ENCODE measurements at places on chromosomes 5 and 9.

DNA sequence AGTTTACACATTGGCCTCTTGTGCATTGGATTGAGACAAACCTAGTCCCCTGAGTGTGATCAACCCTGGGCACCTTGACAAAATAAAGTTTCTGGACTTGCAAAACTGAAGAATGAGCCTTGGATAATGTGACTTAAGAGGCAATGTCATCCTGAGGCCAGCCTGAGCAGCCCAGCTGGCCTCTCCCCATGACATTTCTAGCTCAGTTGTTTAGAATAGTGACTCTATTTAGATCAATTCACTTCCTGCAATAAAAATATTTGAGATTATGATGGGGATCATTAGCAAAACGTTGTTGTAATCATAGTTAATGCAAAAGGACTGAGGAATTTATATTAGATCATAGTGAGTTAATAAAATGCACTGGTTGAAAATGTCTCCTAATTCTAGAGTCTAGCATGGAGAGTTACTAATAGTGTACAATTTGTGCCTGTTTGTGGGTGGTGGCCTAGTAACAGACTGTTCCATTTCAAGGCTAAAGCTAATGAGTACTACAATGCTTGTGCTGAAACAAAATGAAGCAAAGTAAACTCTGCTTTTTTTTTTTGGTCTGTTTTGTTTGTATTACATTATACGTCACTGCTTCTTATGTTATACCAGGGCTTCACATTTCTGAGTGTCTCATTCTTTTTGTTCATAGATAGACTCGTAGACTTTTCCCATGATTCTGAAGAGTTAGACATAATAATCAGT lies 10.9 kb upstream of the RHOBTB3 start:
- DNase-seq: no peak

- no peak for DNase-seq
Measured at GRCh38 chr5:67301285-67301903, 104.8 kb upstream of the CD180 start.

- DNase-seq: no peak
Measured at GRCh38 chr9:96502539-96503373, 52.8 kb downstream of the HABP4 start.

DNA sequence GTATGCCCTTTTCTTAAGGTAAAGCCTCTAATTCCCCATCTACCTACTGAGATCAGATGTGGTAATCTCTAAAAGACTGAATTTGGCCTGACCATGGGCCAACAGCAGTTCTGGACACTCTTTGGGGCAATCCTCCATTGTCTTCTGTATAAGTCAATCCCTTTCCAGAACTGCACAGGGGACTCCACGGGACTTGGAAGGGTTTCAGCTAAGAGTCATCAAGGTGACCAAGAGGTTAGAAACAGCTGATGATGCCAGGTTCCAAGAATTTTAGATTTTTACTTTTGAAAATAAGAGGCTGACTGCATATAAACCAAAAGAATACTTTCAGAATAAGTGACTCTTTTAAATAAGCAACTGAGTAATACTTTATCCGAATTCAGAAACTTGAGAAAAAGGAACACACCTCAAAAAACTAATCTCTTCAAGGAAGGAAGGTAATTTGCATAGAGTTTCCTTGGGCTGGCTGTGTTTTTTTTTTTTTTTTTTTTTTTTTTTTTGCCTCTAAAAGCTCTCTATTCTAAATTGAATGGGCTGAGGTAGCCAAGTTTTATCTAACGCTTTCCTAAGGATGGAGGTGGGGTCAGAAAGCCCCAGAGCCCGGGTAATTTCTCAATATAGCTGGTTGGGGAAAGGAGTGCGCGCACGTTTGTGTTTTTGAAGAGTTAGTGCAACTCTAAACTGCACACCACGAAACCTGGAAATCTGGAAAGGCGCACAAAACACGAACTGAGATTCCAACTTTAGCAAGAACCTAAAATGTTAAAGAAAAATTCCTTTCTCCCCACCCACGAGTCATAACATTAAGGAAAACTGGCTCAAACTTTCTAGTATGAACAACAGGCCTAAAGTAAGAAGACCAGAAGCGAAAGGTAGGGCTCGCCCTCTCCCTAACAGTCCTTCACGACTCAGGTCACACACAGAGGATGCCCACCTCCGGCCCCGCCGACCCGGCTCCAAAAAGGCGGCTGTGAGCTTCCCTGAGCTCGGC lies 1.3 kb downstream of the VCP start:
- DNase-seq: peak; percentile 50

DNA sequence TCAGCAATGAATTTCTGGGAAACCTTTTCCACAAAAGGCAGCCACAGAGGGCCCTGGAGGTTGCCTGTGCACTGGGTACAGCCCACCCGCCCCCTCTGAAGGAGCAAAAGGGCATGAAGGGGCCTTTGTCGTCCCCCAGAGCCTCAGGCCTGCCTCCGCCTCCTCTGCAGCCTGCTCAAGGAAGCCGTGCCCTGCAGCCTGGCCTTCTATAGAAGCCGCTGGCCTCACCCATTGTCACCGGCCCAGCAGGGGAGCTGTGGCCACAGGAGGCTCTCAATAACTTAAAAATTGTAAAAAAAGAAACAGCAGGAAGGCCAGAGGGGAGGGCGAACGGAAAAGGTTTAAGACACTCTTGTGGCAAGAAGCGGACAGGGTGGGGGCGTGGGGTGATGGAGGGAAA lies 213.3 kb downstream of the IRX2 start:
- DNase-seq: no peak

GRCh38 chr5:36392818-36393217 lies 91.1 kb upstream of the RANBP3L start:
- DNase-seq: no peak

DNA sequence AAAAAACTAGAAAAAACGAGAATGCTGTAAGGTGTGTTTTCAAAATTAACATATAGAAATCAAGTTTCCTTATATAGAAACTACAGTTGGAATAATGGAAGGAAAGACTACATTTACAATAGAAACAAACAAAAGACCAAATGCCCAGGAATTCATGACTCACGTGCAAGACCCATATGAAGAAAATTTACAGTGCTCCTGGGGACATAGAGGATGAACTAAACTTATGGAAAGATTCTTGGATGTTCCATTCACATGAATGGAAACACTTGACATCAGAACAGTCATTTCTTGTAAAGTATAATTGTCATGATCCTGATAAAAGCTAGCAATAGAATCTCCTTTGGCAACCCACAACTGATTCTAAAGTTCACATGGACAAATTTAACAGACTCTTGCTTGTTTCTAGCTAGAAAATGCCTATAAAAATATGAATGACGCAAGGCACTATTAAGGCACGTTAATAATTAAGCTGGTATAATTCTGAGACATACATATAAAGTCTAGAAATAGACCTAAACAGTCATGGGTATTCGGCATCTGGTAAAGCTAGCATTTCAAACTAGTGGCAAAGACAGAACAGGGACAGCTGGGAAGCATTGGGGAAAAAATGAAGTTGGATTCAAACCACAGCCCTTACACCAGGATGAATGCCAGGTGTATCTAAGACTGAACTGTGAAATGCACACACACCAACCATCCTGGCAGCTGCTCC lies 5.1 kb upstream of the ZFP62 start:
- DNase-seq: no peak

- no peak for DNase-seq
Measured at GRCh38 chr9:38185647-38186403, 116.8 kb upstream of the SHB start.

GRCh38 chr9:80028501-80028900 lies 456.7 kb downstream of the TLE4 start:
- no peak for DNase-seq

DNA sequence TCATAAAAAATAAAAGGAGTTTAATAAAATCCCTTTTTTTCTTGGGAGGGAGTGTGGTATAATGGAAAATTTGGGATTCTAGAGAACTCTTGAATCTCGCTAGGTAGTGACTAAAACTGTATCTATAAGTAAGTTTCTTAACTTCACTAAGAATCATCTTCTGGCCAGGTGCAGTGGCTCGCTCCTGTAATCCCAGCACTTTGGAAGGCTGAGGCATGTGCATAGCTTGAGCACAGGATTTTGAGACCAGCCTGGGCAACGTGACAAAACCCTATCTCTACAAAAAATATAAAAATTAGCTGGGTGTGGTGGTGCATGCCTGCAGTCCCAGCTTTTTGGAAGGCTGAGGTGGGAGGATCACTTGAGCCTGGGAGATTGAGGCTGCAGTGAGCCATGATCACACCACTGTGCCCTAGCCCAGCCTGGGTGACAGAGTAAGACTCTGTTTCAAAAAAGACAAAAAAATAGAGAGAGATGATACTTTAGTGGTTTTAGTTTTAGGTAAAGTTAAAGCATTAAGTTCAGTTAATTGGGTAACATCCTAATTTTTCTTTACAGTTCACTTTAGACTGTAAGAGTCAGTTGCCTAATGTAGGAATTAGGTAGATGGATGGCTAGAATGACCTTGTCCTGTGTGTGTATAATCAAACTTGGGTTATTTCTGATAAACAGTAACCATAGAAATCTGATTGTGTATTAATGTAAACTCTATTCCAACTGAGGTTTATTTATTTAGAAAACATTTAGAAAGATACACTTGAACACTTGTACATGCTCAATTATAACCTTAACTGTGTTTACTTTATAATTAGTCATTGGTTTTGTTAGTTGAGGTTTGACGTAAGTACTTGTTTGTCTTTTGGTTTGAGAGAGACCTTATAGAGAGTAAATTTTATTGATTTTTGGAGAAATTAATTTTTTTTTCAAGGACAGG lies 17.8 kb downstream of the UNC13B start:
- DNase-seq: no peak

DNA sequence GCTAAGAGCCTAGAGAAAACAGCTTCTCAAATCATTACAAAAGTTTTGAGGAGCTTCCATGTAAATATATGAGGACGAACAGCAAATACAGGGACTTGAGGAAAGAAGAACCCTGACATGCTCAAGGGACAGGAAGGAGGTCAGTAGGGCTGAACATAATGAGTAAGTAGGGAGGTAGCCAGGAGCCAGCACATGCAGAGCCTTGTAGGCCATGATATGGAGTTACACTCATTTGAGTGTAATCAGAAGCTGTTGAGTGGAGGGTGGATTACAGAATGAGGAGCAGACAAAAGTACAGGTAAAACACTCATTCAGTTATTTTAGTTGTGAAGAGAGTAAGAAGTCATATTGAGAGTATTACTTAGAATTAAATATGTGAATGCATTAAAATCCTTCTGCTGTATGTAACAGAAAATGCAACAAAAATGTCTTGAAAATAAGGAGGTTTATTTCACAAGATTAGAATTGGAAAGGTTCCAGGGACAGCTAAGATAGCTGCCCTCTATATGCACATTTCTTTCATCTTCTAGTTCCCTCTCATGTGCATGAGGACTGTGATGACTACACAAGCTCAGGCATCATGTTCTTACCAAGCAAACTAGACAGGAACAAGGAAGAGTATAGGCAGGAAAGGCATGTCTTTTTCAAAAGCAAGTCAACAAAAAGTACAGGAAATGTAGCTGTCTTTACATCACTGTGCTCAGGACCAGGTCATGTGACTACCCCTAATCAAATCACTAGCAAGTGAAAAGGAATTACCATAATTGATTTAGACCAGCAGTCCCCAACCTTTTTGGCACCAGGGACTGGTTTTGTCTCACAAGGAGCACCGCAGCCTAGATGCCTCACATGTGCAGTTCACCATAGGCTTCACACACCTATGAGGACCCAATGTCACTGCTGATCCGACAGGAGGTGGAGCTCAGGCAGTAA lies 87.2 kb downstream of the TMEM232 start:
- DNase-seq: no peak

DNA sequence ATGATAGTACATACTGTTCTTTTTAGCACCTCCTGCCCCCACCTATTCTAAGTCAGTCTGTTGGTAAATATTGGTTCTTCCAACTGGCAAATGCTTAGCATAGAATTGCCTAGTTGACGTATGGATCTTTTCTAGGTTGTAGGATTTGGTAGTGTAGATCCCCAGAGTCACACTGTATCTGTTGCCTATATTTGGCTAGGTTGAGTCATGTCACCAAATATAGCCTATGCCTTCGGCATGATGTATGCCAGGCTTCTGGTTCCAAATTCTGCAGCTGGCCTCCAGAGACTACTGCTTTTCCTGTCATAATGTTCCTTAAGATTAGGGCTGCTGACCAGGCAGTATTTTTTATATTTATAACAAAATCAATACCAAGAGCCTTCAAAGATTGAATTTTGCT lies 38.2 kb downstream of the CPEB4 start:
- no peak for DNase-seq

- no peak for DNase-seq
Measured at GRCh38 chr9:134187110-134187531, 22.8 kb upstream of the RNU6ATAC start.

- no peak for DNase-seq
Measured at GRCh38 chr5:1995491-1995890, 112.8 kb upstream of the IRX4 start.

- no peak for DNase-seq
Measured at GRCh38 chr9:8723195-8723594, 923.6 kb upstream of the DMAC1 start.

DNA sequence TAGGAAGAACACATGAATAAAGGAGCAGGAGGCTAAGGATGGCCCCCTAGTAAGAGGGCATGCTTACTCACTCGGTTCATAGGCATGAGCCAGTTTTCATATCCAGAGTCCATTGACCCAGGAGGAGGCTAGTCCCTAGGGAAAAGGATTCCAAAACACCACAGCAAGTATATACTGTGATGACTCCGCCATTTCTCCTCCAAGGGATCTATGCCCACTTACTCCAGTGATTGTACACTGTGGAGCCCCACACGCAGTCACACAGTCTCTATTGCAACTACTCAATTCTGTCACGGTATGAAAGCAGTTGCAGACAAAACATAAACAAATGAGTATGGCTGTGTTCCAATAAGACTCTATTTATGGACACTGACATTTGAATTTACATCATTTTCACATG lies 117.7 kb upstream of the ALDH1B1 start:
- DNase-seq: no peak

GRCh38 chr5:23528677-23529076 lies 21.3 kb downstream of the PRDM9 start:
- DNase-seq: no peak

GRCh38 chr9:116589392-116590354 lies 97.4 kb upstream of the TRIM32 start:
- DNase-seq: peak; percentile 75

GRCh38 chr5:43561356-43561755 lies 4.5 kb upstream of the PAIP1 start:
- DNase-seq: no peak

DNA sequence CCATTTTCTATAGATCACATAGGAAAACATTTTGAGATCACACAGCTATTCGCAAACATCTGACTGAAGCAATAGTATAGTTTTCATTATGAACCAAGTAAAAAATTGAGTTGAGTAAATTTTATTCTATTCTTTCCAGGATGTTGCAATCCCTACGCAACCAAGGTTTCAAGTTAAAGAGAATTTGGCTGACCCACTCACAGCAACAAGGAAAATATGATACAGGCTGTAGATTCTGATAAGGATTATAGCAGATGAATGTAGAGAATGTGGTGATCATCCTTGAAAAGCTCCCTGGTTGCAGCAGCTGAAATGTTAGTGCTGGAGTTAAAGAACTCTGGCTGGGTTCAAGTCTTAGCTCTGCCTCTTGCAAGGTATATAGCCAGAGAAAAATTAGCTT lies 4.7 kb downstream of the ABCA1 start:
- no peak for DNase-seq
